Suppressor macrophage (primary cell): ENCODE measurements at places on chromosomes 7 and 10.

- DNase-seq: peak; percentile 34
Measured at GRCh38 chr10:125343118-125343925, 183.0 kb upstream of the CTBP2 start.

DNA sequence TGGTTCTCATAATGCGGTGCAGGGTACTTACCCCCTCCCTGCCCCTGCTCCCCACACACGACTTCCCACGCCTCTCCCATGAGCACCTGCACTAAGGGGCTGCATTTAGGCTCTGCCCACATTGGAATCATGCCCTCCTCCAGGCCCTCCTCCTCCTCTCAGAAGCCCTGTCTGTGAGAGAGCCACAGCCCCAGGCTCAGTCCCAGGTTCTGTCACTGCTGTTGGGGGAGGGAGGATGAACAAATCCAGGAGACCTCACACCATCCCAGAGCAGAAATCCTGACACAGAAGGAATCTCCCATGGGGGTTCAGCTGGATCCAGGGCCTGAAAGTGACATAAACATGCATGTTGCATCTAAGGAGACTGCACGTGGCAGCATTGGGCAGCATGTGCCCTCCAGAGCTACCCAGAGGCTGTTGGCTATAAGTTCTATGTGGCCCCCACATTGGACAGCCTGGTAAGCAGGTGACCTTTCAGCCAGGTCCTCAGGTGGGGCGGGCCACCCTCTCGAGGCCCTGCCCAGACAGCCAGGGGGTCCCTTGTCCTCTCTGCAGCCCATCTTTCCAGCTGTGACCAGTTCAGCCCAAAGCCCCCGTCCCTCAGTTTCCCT is 1.6 kb upstream of the PILRA start:
- DNase-seq: no peak

GRCh38 chr7:50791938-50792341 is 9.2 kb upstream of the GRB10 start:
- no peak for DNase-seq

- DNase-seq: no peak
Measured at GRCh38 chr7:27167916-27168264, 2.6 kb upstream of the HOXA9 start.

GRCh38 chr7:117119192-117119924 is 166.1 kb downstream of the ST7 start:
- DNase-seq: peak; percentile 93
